ENCODE measurements at places on chromosomes 1 and 21. TPM values are rescaled to one million over a fixed set of nuclear protein-coding genes. Genes with fewer than 3 reads are reported as not detected.
A peak's percentile ranks its signal among the peaks of the same experiment; 100 is the strongest.

PTAFR gene
- total RNA-seq, result 0.37 TPM

GRCh38 chr1:154846565-154847442 lies 23.3 kb downstream of the KCNN3 start:
- H3K4me3 ChIP-seq, result no peak overlapping the region
- H3K27me3 ChIP-seq, result peaks cover 72% of the 10 kb centered on the region
- no peak for DNase-seq

NBL1 gene
- 191 TPM for total RNA-seq

OR2T33 gene
- not detected for total RNA-seq

GRCh38 chr1:165936542-165936941 lies 109.1 kb downstream of the UCK2 start:
- H3K4me3 ChIP-seq, result no peak overlapping the region
- no peak overlapping the region for H3K27ac ChIP-seq
- H3K4me1 ChIP-seq, result no peaks in the 10 kb centered on the region
- H3K27me3 ChIP-seq, result peaks cover 1% of the 10 kb centered on the region
- no peaks in the 10 kb centered on the region for H3K36me3 ChIP-seq

DNA sequence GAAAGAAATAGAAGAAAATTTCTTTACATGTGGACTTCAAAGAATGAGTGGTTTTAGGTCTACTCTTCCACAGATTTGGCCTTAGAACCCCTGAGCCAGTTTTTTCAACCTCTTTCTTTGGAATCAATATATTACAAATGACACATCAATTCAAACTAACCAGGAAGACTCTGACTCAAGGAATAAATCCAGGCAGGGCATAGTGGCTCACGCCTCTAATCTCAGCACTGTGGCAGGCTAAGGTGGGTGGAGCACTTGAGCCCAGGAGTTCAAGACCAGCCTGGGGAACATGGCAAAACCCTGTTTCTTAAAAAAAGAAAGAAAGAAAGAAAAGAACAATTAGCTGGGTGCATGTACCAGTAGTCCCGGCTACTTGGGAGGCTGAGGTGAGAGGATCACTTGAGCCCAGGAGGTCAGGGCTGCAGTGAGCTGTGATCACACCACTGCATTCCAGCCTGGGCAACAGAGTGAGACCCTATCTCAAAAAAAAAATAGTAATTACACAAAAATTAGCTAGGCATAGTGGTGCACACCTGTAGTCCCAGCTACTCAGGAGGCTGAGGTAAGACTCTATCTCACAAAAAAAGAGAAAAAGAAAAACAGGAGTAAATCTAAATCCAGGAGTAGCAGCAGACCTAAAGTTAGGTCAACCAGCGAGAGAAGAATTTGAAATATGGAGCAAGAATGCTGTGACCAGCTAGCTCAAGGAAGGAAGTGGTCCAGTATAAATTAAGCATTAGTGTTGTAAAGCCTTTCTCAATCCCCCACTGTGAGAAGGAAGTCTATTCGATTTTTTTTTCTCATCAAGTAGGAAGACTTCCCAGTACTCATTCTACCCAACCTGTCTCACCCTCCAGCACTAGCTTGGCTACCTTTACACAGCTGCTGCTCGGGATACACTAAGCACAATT lies 1.9 kb downstream of the SORT1 start:
- H3K4me1 ChIP-seq, result peaks cover 78% of the 10 kb centered on the region
- no peaks in the 10 kb centered on the region for H3K36me3 ChIP-seq
- peak overlapping the region; percentile 91 for H3K4me3 ChIP-seq

TMEM82 gene
- total RNA-seq, result not detected

DNA sequence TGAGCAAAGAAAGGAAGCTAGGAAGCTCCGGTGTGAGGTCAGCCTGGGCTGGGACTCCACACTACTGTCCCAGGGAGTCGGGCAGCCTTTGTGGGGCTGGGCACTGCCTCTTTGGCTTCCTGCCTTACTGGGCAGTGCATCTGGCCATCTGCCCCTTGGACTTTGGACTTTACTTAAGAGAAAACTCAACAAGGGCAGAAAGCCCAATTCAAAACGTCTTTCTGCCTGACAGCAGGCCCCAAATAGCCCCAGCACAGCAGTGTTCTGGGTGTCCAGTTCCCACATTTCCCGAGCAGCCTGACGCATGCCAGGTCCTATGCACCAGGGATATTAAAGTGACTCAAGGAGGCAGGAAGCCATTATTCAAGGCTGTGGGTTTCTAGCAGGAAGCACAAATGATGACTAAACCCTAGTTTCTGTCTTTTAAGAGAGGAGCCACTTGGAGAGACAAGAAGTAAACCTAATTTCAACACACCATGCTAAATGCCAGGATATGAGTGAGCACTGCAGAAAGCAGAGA lies 37.9 kb upstream of the EDEM3 start:
- H3K4me3 ChIP-seq, result peak overlapping the region; percentile 73
- peak; percentile 98 for DNase-seq
- peaks cover 56% of the 10 kb centered on the region for H3K4me1 ChIP-seq

DNA sequence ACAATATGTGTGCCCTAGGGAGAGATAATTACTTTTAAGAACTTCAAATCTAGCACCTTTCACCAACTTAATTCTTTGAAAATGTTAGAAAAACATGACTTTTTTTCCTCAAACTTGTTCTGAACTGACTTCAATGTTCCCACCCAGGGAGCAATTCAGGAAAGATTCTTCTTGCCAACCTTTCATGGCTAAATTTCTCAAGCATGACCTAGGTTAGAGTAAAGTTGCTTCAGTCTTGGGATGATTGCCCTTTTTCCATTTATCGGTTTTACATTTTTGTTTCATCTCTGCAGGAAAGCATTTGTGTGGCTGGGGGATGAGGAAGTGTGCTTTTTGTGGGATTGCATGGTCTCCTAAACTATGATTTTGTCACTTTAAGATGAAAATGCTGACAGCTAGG lies 647.7 kb downstream of the LTN1 start:
- H3K36me3 ChIP-seq, result 0 out of 2 replicates have a peak, but pooled peaks cover 4% of the 10 kb centered on the region
- H3K4me1 ChIP-seq, result peaks cover 4% of the 10 kb centered on the region
- no peak overlapping the region for H3K27ac ChIP-seq
- no peak for DNase-seq
- H3K4me3 ChIP-seq, result no peak overlapping the region

GRCh38 chr1:154463512-154463990 lies 38.5 kb upstream of the TDRD10 start:
- peak overlapping the region; percentile 41 for H3K4me3 ChIP-seq
- peak overlapping the region; percentile 96 for H3K27ac ChIP-seq
- peaks cover 24% of the 10 kb centered on the region for H3K4me1 ChIP-seq
- no peaks in the 10 kb centered on the region for H3K36me3 ChIP-seq

GRCh38 chr1:158035976-158036583 lies 42.6 kb downstream of the KIRREL1 start:
- peaks cover 6% of the 10 kb centered on the region for H3K27me3 ChIP-seq
- peak overlapping the region; percentile 66 for H3K27ac ChIP-seq
- peaks cover 82% of the 10 kb centered on the region for H3K4me1 ChIP-seq
- peaks cover 4% of the 10 kb centered on the region for H3K36me3 ChIP-seq

CD244 gene
- total RNA-seq, result not detected

- H3K36me3 ChIP-seq, result peaks cover 26% of the 10 kb centered on the region
- H3K27ac ChIP-seq, result peak overlapping the region; percentile 81
- no peak overlapping the region for H3K4me3 ChIP-seq
- H3K4me1 ChIP-seq, result peaks cover 69% of the 10 kb centered on the region
- DNase-seq, result peak; percentile 74
Observed at GRCh38 chr1:222914861-222915632, 100.2 kb downstream of the DISP1 start.

UTS2 gene
- not detected for total RNA-seq

RXFP4 gene
- not detected for total RNA-seq

PADI4 gene
- not detected for total RNA-seq

- no peak overlapping the region for H3K27ac ChIP-seq
- peaks cover 13% of the 10 kb centered on the region for H3K36me3 ChIP-seq
- 0 out of 2 replicates have a peak, but pooled peaks cover 4% of the 10 kb centered on the region for H3K27me3 ChIP-seq
- peaks cover 5% of the 10 kb centered on the region for H3K4me1 ChIP-seq
- no peak for DNase-seq
- no peak overlapping the region for H3K4me3 ChIP-seq
Observed at GRCh38 chr1:246537441-246537840, 28.6 kb downstream of the TFB2M start.
